ENCODE measurements at places on chromosomes 4 and X.

DNA sequence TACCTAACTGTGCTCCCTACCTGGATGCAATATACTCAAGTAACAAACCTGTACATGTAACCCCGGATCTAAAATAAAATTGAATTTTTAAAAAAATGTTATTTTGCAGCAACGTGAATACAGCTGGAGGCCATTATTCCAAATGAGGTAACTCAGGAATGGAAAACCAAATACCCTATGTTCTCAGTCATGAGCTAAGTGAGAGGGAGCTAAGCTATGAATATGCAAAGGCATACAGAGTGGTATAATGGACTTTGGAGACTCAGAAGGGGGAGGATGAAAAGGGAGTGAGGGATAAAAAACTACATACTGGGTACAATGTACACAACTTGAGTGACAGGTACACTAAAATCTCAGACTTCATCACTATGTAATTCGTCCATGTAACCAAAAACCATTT is 78.6 kb downstream of the CENPC start:
- DNase-seq, result no peak

GRCh38 chr4:15893962-15894361 is 44.6 kb downstream of the FGFBP1 start:
- DNase-seq, result no peak

- no peak for DNase-seq
Observed at GRCh38 chr4:38920677-38921076, 53.1 kb downstream of the FAM114A1 start.

GRCh38 chr4:142271832-142272231 is 574.3 kb downstream of the INPP4B start:
- DNase-seq, result no peak

DNA sequence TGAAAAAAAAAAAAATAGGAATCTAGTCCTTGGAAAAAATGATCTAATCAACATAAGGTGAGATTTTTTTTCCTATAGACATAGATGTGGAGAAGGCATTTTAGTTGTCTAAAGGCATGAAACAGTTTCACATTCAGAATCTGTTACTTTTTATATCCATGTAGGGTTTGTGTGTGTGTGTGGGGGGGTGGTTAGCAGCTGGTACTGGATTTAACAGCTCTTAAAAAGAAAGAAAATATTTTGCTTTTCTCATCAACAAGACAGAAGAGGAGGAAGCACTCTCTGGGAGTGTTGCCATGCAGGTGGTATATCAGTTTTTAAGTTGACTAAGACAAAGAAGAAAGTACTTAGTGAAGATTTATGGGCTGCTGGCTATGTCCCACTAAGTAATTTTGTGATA is 122.3 kb downstream of the VCX3B start:
- no peak for DNase-seq

GRCh38 chr4:186727977-186728519 is 4.4 kb upstream of the FAT1 start:
- no peak for DNase-seq

DNA sequence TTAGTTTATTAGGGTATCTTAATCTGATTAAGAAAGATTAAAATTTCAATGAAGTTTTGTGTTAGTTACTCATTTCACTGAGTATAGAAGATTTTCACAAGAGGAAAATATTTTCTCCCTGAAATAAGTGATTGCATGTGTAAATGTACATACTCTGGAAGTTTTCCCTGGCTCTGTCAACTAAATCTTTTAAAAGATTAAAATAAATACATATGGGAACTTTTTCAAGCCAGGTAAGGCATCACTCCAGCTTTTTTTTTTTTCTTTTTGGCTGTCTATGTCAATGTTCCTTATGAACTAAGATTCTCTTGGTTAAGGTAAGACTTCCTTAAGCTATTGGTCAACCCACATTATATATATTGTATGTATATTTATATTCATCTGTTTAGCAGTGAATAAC is 117.6 kb downstream of the CBR4 start:
- DNase-seq, result no peak

DNA sequence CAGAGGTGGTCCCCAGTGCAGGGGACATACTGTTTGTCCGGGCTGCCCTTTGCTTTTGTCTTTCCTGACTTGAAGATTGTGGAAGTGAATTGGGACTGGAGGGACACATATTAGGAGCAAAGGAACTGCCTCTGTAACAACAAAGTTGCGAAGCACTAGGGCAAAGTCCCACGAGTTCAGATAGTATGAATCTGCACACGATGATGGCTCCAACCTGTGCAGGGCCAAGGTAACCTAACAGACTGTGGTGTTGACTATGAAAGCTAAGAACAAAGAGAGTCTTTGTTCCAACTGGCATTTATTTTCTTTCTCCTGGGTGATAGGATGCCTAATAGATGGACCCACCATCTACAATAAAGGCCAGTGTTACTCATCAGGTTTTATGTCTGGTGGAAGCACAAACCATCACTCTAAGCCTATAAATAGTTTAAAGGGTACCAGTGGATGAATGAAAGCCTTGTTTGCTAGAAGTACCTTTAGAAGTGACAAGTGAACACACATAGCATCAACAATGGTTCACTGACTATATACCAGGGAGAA is 71.8 kb downstream of the TMA16 start:
- DNase-seq, result no peak

GRCh38 chr4:8585721-8586212 is 5.6 kb downstream of the GPR78 start:
- DNase-seq, result no peak

DNA sequence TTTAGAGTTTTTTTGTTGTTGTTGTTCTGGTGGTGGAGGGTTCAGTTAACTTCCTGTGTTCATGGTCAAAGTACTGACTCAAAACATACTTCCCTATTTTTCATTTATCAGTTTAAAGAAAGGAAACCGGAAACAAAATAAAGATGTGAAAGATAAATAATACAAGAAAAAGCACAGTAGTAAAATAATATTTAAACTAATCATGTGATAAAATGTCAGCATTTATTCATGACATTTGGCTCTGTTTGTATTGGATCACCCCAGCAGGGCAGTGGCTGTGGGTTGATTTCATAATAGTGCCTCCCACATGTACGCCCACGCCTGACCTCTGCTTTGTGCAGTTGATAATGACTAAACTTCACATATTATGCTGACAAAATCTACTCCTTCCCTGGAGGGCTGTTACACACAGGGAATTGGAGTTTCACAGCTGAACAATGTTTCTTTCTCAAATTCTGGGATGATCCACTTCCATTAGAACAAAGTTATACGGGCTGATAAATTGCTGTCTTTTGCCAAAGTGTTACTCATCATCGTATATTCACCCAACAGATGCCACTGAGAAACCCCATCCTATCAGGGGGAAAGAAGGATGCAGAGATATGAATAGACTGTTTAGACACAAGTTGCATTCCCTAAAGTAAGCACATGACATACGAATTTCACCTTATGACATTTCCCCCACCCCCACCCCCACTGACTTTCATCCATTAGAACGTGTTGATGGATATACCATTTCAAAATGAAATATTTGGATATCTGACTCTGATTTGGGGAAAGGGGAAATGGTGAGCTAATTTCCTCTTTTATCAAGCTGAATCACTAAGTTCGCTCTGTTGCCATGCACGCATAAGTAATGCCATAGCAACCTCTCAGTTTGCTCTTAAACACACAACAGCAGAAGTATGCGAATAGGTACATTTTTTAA is 48.3 kb downstream of the AMELX start:
- no peak for DNase-seq

GRCh38 chr4:47315346-47315745 is 148.2 kb downstream of the COMMD8 start:
- DNase-seq, result no peak

GRCh38 chr4:4408132-4408523 is 21.2 kb downstream of the NSG1 start:
- DNase-seq, result no peak

- DNase-seq, result no peak
Observed at GRCh38 chrX:80098038-80098437, 83.5 kb downstream of the TBX22 start.

- no peak for DNase-seq
Observed at GRCh38 chr4:3371033-3372001, 70.5 kb upstream of the HGFAC start.

GRCh38 chrX:34909151-34909550 is 33.4 kb upstream of the FAM47B start:
- DNase-seq, result no peak

DNA sequence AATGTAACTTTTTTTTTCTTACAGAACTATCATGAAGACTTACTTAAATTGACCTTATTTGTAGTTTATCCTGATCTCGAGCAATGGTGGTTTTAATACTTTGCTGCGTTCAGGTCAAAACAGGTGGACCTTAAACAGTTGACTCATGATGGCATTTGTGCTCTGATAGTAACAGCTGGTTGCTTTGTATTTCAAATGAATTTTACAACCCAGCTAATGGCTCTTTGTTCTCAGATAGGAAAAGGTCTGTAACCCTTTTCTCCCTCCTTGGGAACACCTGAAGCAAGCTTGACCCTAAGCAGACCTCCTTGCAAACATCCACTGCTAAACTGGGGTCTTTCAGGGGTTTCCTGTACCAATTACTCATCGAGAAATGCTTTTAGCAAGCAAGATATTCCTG is 79.2 kb downstream of the F11 start:
- DNase-seq, result no peak

GRCh38 chr4:146142768-146143167 is 32.8 kb upstream of the LSM6 start:
- DNase-seq, result no peak

GRCh38 chr4:108116423-108117168 is 52.1 kb downstream of the LEF1 start:
- DNase-seq, result no peak

DNA sequence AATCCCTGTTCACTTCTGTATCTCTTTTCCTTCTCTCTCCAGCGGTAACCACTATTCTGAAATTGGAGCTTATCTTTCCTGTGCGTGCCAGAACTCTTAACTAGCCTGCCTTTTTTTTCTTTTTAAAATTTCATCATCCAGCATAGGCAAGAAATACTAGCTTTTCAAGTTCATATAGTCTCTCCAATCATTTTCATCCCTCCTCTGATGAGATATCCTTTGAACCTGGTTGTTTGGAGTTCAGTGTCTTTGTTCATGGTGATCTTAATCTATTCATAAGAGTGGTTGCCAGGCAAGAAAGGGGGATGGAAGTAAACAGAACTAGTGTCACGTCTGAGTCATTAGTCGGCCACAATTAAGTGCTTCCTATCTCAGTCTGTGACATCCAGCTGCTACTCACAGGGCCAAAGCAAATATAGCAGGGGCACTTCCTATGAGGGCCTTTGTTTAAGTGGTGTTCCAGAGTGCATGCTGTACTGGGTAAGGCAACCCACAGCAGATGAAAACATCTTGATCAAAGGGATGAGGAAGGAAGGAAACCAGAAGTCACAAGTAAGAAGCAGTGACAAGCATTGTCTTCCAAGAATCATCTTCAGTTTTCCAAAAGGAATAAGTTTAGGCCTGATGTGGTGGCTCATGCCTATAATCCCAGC is 56.4 kb upstream of the XIAP start:
- DNase-seq, result peak; percentile 24

GRCh38 chr4:15303052-15303641 is 124.7 kb upstream of the C1QTNF7 start:
- no peak for DNase-seq

Measured in NCI-H187 (cell line).